Stimulated activated CD8-positive, alpha-beta memory T cell treated with anti-CD3 and anti-CD28 coated beads, Interleukin-7, amount 100 ng/mL, for 1 hour (primary cell): ENCODE measurements at places on chromosomes 3 and 15.
A peak's percentile ranks its signal among the peaks of the same experiment; 100 is the strongest.

GRCh38 chr3:79497447-79498111 lies 270.2 kb downstream of the ROBO1 start:
- DNase-seq: no peak

DNA sequence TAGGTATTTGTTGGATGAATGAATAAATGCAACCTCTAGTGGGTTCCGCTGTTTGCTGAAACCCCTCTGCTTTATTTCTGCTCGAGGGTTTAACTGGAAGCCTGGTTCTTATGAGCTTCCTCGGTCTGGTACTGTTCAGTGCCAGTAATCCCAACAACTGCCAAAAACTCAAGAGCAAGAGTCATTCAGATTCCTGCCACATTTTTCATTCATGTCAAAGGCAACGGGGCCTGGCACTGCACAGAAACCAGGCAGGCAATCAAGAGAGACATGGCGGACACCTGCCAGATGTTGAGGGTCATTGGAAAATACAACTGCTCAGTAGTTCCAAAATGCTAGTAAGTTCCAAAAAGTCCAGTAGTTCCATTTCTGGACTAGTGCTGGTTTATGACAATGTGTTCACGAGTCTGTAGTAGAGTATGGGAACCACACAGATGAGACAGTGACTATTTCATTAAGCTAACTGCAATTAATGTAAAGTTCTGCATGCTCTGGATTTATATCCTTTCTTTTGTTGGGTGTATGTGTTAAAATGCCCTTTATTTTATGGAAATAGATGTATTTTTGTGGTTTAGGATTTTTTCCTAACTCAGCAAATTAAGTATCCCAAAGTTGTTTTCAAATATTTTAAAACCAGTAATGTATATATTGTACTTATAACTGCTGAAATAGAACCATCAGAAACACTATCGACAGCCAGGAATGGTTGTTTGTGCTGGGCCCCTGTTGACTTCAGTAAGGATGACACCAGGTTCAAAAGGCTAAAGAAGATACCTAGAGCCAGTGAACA lies 22.7 kb upstream of the TMEM41A start:
- DNase-seq: no peak

DNA sequence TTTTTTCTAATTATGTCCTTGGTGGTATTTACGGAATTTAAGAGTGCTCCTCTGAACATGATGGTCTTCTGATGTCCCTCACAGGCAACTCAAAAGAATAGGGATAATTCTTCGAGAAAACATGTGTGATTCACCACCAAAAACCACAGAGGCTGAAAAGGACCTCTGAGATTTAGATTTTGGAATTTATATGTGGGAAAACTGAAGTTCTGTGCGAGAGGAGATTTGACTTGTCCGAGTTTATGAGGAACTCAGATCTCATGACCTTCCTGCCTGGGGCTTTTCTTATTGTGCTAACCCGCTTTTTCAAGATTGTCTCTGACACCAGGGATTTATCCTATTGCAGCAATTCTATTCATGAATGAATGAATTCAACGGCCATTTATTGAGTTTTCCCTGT lies 142.4 kb downstream of the FAM43A start:
- DNase-seq: no peak

DNA sequence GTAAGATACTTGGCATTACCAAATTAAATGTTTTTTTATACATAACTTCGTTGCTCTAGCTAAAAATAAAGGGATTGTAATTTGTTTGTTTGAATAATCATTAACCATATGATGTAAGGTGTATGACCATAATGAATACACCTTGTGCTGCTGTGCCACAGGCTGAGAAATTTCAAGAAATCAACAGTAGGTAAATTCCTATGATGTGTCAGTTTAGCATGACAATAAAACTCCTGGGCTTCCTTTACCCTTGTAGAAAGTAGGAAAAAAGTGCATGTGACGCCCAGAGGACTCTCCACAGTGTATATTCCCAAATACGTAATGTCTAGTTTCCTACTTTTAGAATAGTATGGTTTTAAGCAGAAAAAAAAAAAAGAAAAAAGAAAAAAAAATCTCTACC lies 208.1 kb downstream of the SATB1 start:
- DNase-seq: no peak

- DNase-seq: no peak
Observed at GRCh38 chr15:79370716-79371115, 59.8 kb downstream of the TMED3 start.

DNA sequence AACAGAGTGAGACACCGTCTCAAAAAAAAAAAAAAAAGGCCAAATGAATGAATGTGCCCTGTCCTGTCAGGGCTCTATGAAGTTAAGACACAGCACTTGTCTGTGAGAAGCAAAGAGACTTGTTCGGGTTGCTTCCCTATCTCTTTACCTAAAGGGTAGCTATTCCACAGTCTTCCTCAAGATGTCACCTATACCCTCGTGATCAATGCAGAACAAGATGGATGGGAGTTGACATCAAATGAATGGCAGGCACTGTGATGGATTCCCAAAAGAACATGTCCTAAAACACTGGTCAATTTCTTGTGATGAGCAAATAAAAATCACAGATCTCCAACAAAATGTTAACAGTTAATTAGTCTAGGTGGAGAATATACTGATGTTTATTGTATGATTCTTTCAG lies 9.5 kb downstream of the TADA3 start:
- no peak for DNase-seq

DNA sequence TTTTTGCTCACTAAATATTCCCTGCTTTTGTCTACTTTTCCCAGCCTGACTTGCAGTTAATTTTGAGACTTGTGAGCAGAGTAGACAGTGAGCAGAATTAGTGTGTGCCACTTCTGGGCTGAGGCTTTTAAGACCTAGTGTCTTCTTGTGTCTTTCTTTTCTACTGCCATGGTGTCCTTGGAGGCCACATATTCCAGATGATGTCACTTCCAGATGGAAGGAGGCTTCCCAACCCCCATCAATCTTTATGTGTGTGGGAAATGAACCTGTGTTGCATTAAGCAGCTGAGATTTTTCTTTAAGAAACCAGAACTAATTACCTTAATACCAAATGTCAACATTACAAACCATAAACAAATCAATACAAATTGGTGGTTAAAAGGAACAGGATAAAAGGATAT lies 774.7 kb upstream of the ROBO1 start:
- no peak for DNase-seq

- DNase-seq: peak; percentile 41
Observed at GRCh38 chr15:33226559-33227181, 32.2 kb upstream of the FMN1 start.

DNA sequence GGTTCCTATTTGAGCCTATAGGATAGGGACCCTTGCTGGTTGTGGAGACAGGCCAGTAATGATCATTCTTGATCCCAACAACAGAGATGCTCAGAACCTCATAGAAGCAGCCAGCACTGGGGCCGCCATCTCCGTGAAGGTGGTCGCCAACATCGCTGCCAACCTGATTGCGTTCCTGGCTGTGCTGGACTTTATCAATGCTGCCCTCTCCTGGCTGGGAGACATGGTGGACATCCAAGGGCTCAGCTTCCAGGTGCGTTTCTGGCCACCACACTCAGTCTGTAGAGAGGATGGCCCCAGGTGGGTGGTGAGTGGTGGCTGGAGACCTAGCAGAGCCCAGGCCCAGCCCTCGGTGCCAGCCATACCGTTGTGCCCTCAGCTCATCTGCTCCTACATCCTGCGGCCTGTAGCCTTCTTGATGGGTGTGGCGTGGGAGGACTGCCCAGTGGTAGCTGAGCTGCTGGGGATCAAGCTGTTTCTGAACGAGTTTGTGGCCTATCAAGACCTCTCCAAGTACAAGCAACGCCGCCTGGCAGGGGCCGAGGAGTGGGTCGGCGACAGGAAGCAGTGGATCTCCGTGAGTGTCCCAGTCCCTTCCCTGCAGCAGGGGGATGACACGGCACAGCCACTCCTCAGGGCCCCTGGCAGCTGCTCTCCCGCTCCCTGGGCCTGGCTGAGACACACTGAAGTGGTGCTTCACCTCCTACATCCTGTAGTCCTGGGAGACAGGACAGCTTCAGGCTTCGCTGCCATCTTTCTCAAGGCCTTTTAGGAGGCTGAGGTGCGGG lies 46.5 kb upstream of the PDE8A start:
- DNase-seq: no peak
